ENCODE measurements at places on chromosomes 6 and 20. TPM values are rescaled to one million over a fixed set of nuclear protein-coding genes. Genes with fewer than 3 reads are reported as not detected.

The FOXA2 gene
- total RNA-seq, result not detected

The PDE7B gene
- 0.76 TPM for total RNA-seq

The PLCB1 gene
- total RNA-seq, result 15.6 TPM

DNA sequence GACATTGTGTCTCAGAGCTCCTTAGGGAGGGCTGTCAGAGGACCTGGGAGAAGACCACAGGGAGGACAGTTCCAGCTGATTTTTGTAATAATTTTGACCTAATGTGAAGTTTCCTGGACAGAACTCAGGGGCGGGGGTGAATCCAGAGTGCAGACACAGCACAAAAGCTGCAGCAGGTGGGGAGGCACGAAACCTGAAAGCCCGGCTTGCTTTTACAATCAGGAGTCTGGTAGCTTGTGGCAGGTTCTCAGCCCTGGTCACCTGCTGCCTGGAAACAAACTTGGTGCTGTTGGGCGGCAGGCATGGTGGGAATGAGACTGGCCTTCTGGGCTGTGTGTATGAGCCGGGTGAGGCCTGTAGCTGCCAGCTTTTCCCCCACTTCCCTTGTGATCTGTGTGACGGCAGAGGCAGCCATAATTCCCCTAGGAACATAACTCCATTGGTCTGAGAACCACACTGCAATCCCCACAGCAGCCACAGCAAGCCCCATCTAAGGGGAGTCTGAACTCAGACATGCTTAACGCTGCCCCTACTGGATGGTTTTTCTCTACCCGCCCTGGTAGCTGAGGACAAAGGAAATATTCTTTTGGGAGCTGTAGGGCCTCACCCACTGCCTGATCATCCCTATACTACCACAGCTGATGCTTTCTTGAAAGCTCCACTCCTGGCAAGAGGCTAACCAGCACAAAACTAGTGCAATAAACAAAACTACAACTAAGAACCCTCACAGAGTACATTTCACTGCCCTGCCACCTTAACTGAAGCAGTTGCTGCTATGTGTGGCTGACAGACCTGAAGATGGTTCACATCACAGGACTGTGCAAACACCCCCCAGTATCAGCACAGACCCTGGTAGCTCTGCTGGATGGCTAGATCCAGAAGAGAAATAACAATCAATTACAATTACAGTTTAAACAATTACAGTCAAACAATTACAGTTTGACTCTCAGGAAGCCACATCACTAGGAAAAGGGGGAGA, 1055.1 kb upstream of the GJE1 start:
- H3K4me3 ChIP-seq, result no peak overlapping the region
- DNase-seq, result no peak
- no peaks in the 10 kb centered on the region for H3K36me3 ChIP-seq
- no peak overlapping the region for H3K27ac ChIP-seq
- no peaks in the 10 kb centered on the region for H3K27me3 ChIP-seq

DNA sequence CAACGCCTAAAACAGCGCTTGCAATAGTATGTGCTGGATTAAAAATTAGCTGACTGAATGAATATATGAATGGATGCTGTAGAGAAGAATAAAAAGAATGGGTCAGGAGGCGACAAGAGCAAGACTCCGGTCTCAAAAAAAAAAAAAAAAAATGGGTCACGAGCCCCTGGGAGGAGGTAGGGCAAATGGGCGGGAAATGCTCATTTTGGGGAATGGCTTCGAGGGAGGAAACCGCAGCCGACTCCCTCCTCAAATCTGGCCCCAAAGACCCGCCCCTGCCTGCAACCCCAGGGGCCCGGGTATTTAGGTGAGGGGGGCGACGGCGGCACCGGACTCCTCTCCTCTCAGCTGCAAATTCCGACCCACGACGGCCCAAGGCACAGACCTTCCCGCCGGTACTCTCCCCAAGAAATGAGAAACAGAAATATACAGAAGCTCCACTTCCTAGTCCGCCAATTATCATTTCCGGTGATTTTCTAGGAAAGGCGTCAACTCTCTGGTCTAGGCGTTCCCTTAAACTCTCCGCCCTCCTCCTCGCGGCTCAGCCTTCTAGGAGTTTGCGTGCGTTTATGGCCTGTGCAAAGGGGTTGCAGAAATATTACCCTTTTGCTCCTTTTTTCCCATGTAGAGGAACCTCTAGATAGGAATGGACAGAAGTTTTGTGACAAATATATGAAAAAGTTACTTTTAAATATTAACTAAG, at the start of gene ZNF311:
ZNF311 (minus strand) TSS at position 133 of the 703 bp plus-strand sequence. CDS start 1,361 bp downstream, outside the sequence.
- peaks cover 4% of the 10 kb centered on the region for H3K27me3 ChIP-seq
- peak within 1 kb of the TSS; percentile 67 for H3K4me3 ChIP-seq
- peak within 1 kb of the TSS; percentile 33 for H3K27ac ChIP-seq

GRCh38 chr6:142416179-142416578, 114.4 kb downstream of the ADGRG6 start:
- no peak overlapping the region for H3K27ac ChIP-seq
- peaks cover 3% of the 10 kb centered on the region for H3K36me3 ChIP-seq
- DNase-seq, result no peak
- no peaks in the 10 kb centered on the region for H3K27me3 ChIP-seq

DNA sequence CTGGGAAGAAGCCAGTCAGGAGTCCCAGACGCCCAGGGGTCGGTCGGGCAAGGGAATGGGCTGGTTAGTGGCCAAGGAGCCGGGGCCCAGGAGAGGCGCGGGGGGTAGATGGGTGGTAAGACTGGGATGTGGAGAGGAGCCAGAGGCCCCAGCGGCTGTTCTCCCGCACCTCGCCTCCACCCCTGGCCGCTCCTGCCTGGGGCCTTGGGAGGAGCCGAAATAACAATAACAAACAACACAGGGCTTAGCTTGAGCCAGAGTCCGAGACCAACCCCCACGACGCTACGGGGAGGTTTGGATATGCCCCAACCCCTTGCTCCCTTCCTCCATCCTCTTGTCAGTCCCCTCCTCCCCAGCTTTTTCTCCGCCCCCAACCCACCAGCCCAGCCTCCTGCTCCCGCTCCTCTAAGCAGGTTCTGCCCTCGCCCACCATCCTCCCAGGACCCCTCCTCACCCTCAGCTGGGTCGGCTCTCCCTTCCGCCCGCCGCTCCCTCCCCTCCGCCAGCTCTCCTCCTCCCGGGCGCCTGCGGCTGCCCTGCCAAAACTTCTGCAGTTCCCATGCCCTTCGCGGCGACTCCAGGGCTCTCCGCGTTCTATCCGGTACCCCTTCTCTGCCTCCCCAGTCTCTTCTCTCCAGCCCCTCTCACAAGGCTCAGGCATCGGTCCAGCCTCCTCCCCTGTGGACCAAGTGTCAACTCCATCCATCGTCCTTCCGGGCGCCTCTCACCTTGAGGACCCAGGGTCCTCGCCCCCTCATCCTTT, 1.1 kb downstream of the RNF39 start:
- peaks cover 17% of the 10 kb centered on the region for H3K36me3 ChIP-seq
- peak overlapping the region; percentile 65 for H3K4me3 ChIP-seq
- peaks cover 33% of the 10 kb centered on the region for H3K27me3 ChIP-seq
- peak overlapping the region; percentile 89 for H3K27ac ChIP-seq
- DNase-seq, result no peak

DNA sequence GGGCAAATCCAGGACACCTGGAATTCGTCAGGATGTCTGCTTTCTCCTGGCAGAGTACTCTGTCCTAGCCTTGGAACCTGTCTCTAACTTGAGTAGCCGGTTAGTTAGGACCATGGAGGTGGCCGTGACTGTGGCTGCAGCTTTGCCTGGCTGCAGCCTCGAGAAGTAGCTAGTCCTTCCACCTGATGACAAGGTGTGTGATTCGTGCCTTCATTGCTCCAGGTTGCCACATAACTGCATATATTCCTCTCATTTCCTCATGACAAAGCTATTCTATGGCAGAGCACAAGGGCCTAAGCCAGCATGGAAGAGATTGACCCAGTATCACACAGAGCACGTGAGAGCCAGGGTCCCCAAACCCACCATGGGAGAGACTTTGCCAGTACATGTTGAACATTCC, 39.8 kb upstream of the KIF25 start:
- no peak overlapping the region for H3K4me3 ChIP-seq
- DNase-seq, result no peak

- peaks cover 50% of the 10 kb centered on the region for H3K36me3 ChIP-seq
- DNase-seq, result no peak
Observed at GRCh38 chr6:138416206-138416605, 12.2 kb downstream of the HEBP2 start.

- no peak for DNase-seq
- H3K4me1 ChIP-seq, result peaks cover 5% of the 10 kb centered on the region
- no peaks in the 10 kb centered on the region for H3K27me3 ChIP-seq
- H3K27ac ChIP-seq, result no peak overlapping the region
- H3K36me3 ChIP-seq, result no peaks in the 10 kb centered on the region
- no peak overlapping the region for H3K4me3 ChIP-seq
Observed at GRCh38 chr6:129717277-129717676, 7.3 kb upstream of the ARHGAP18 start.

DNA sequence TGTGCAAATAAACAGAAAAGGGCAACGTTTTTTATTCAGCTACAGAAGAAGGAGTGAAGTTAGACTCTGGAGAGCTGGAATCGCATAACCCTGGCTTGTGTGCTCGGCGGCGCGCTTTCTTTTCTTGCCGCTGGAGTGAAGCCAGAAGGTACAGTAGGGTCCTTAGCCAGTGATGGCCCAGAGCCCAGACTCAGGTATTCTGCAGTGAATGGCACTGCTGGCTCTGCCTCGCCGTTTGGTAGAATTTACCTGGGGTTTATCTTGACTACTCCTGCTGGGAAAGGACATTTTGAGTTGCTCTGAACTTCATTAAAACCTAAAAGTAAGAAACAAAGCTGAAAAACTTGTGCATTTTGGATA, 56.9 kb upstream of the TIAM2 start:
- peak; percentile 32 for DNase-seq
- H3K27me3 ChIP-seq, result no peaks in the 10 kb centered on the region
- H3K27ac ChIP-seq, result no peak overlapping the region
- H3K4me1 ChIP-seq, result peaks cover 8% of the 10 kb centered on the region

GRCh38 chr20:3818155-3819151, 1.9 kb upstream of the AP5S1 start:
- DNase-seq, result no peak
- peak overlapping the region; percentile 49 for H3K27ac ChIP-seq
- H3K4me1 ChIP-seq, result peaks cover 34% of the 10 kb centered on the region
- H3K36me3 ChIP-seq, result peaks cover 11% of the 10 kb centered on the region
- H3K4me3 ChIP-seq, result no peak overlapping the region
- H3K27me3 ChIP-seq, result no peaks in the 10 kb centered on the region

All from suprapubic skin (tissue), 4 donors.